ENCODE measurements at places on chromosomes 11 and 22. TPM values are rescaled to one million over a fixed set of nuclear protein-coding genes. Genes with fewer than 3 reads are reported as not detected.

Gene KCNQ1OT1
- total RNA-seq, result 3.6 TPM

Gene NF2
- total RNA-seq, result 21.4 TPM

Gene RFPL3
- total RNA-seq, result not detected

Gene GGTLC3
- total RNA-seq, result not detected

Gene ARL14EP
- total RNA-seq, result 12.5 TPM

- no peaks in the 10 kb centered on the region for H3K36me3 ChIP-seq
- peak overlapping the region; percentile 36 for H3K27ac ChIP-seq
- H3K27me3 ChIP-seq, result no peaks in the 10 kb centered on the region
- DNase-seq, result no peak
- no peaks in the 10 kb centered on the region for H3K4me1 ChIP-seq
Measured at GRCh38 chr11:60184824-60185511, 2.1 kb upstream of the MS4A6A start.

GRCh38 chr11:96388891-96389719 is 607 bp downstream of the CCDC82 start:
- peak overlapping the region; percentile 80 for H3K27ac ChIP-seq
- no peaks in the 10 kb centered on the region for H3K36me3 ChIP-seq
- peak overlapping the region; percentile 72 for H3K4me3 ChIP-seq
- peaks cover 24% of the 10 kb centered on the region for H3K4me1 ChIP-seq

- no peak overlapping the region for H3K27ac ChIP-seq
- no peaks in the 10 kb centered on the region for H3K36me3 ChIP-seq
- DNase-seq, result peak; percentile 18
- no peak overlapping the region for H3K4me3 ChIP-seq
- H3K4me1 ChIP-seq, result peaks cover 24% of the 10 kb centered on the region
Measured at GRCh38 chr22:21837248-21837979, 30.0 kb downstream of the MAPK1 start.

- peaks cover 92% of the 10 kb centered on the region for H3K4me1 ChIP-seq
- no peaks in the 10 kb centered on the region for H3K36me3 ChIP-seq
- DNase-seq, result peak; percentile 57
- no peak overlapping the region for H3K4me3 ChIP-seq
- no peaks in the 10 kb centered on the region for H3K27me3 ChIP-seq
Measured at GRCh38 chr22:36379593-36380361, 8.0 kb downstream of the MYH9 start.

DNA sequence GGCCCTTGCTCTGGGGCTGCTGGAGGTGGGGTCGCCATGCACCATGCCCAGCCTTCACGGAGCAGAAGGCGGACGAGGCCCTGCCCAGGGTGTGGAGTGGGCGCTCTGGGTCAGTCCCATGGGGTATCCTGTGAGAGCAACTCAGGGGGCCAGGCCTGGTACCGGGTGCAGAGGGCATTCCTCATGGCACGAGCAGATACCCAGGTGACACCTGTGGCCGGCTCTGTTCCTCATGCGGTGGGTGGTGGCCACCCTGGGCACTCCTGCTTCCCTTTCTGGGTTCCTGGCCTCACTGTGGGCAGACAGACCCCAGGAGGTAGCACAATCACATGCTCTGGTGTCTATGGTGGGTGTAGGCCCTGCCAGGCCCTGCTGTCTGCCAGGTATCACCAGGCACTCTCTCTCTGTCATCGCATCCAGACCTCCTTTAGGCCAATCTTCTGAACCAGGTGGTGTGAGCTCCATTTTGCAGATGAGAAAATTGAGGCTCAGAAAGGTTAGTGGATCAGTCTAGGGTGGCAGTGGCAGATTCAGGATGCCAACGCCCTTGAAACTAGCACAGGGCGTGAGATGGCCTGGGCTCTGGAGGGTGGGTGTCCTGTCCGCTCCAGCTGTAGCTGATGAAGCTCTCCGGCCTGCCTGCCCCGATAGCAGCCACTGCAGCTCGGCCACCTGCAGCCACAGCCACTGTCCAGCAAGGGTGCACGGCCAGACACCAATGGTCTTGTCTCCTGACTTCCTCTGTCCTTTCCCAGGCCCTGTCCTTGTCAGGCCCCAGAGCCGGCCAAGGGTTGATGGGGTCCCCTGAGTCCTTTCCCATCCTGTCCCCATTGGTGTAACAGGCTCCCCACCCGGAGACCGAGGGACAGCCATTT is 15.1 kb downstream of the DGKZ start:
- H3K36me3 ChIP-seq, result no peaks in the 10 kb centered on the region
- no peak overlapping the region for H3K27ac ChIP-seq
- no peak for DNase-seq
- H3K4me1 ChIP-seq, result peaks cover 48% of the 10 kb centered on the region

- DNase-seq, result no peak
- no peaks in the 10 kb centered on the region for H3K27me3 ChIP-seq
- no peak overlapping the region for H3K27ac ChIP-seq
- no peak overlapping the region for H3K4me3 ChIP-seq
Measured at GRCh38 chr11:4102711-4103110, 8.1 kb downstream of the RRM1 start.

- H3K27ac ChIP-seq, result no peak overlapping the region
- H3K36me3 ChIP-seq, result no peaks in the 10 kb centered on the region
- no peak overlapping the region for H3K4me3 ChIP-seq
- no peak for DNase-seq
- H3K4me1 ChIP-seq, result peaks cover 17% of the 10 kb centered on the region
- peaks cover 37% of the 10 kb centered on the region for H3K27me3 ChIP-seq
Measured at GRCh38 chr11:20155683-20156279, 4.5 kb downstream of the DBX1 start.

- peaks cover 58% of the 10 kb centered on the region for H3K4me1 ChIP-seq
- DNase-seq, result peak; percentile 96
Measured at GRCh38 chr11:6606471-6607189, 3.1 kb downstream of the ILK start.

- no peaks in the 10 kb centered on the region for H3K27me3 ChIP-seq
- no peak overlapping the region for H3K4me3 ChIP-seq
- no peak overlapping the region for H3K27ac ChIP-seq
- DNase-seq, result peak; percentile 60
- no peaks in the 10 kb centered on the region for H3K4me1 ChIP-seq
- H3K36me3 ChIP-seq, result no peaks in the 10 kb centered on the region
Measured at GRCh38 chr11:131246663-131247062, 123.8 kb upstream of the NTM start.

DNA sequence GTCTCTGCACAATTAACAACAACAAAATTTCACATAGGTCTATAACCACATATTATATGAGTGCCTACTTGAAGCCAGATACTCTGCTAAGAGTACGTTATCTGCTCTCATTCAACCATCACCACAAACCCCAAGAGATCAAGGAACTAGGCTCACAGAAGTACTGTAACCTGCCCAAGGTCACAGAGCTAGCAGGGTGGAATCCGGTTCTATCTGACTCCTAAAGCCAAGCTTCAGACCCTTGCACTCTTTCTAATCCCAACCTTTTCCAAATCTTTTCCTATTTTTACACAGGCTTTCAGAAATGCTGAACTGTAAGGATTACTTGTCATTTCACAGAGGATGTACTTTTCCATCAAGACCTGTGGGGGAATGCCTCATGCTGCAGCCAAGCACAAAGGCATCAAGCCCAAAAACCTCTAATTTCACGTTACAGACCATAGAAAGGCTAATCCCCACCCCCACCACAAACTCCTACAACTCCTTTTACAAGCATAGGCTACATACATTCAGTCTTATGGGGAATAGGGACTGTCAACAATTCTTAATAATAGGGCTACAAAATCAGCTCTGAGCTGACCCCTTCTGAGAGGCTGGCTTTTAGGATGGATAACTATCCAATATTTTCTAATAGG is 927 bp downstream of the PRCP start:
- no peaks in the 10 kb centered on the region for H3K36me3 ChIP-seq
- H3K27ac ChIP-seq, result no peak overlapping the region
- no peak for DNase-seq
- no peaks in the 10 kb centered on the region for H3K27me3 ChIP-seq
- H3K4me3 ChIP-seq, result no peak overlapping the region

DNA sequence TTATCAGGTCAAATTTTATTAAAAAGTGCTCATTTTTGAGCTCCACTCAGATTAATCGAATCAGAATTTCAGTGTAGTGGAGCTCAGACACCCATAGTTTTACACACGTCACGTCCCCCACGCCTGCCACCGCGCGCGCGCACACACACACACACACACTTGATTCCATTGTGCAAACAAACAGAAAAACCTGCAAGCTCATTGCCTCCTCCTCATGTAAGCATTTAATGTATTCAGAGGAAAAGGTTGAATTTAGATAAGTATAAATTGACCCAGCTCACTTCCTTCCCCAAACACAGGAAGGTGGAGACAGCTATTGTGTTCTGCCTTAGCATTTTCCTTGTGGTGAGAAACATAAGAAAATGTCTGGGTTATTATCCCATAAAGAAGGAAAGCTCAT is 336.7 kb downstream of the LUZP2 start:
- no peaks in the 10 kb centered on the region for H3K27me3 ChIP-seq
- no peak overlapping the region for H3K4me3 ChIP-seq
- no peak for DNase-seq
- H3K27ac ChIP-seq, result no peak overlapping the region
- peaks cover 9% of the 10 kb centered on the region for H3K4me1 ChIP-seq
- no peaks in the 10 kb centered on the region for H3K36me3 ChIP-seq

DNA sequence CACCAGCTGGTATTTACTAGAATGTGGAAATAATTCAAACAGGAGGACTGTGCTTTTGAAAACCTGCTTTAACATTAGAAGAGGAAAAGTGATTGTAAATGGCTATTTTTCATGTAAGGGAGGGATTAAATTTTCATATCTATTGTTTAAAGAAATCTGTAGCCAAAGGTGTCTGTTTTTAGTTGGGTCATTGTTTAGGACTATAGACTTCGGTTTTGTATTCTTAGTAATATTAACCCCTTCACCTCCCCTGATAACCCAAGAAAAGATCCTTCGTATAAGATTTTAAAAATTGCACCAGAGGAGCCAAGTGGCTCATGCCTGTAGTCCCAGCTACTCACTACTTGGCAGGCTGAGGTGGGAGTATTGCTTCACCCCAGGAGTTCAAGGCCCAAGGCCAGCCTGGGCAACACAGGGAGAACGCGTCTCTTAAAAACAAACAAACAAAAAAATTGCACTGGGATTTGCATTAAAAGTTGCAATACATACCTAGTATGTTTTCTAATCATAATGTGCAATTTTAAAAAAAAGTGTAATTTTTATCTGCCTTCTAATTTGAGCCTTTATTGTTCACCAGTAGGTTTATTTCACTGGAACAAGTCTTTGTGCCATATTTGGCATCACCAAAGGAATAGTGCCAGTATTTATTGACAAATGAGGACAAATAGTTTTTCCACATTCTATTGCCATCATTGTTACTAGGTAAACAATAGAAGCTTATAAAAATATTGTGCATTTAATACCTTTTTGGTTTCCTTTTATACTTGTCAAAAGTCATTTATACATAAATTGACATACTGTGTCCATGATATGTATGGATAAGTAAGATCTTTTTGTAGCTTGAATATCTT is 34.3 kb downstream of the MTMR3 start:
- no peak overlapping the region for H3K27ac ChIP-seq
- peaks cover 38% of the 10 kb centered on the region for H3K4me1 ChIP-seq
- H3K27me3 ChIP-seq, result no peaks in the 10 kb centered on the region
- H3K4me3 ChIP-seq, result no peak overlapping the region
- DNase-seq, result peak; percentile 58
- H3K36me3 ChIP-seq, result no peaks in the 10 kb centered on the region

GRCh38 chr11:124669193-124669592 is 4.3 kb downstream of the SIAE start:
- no peaks in the 10 kb centered on the region for H3K27me3 ChIP-seq
- no peak overlapping the region for H3K27ac ChIP-seq
- peaks cover 10% of the 10 kb centered on the region for H3K4me1 ChIP-seq
- DNase-seq, result peak; percentile 32

GRCh38 chr11:69192301-69192721 is 36.6 kb downstream of the SMIM38 start:
- no peaks in the 10 kb centered on the region for H3K27me3 ChIP-seq
- H3K36me3 ChIP-seq, result no peaks in the 10 kb centered on the region
- peaks cover 11% of the 10 kb centered on the region for H3K4me1 ChIP-seq
- no peak overlapping the region for H3K27ac ChIP-seq
- DNase-seq, result peak; percentile 15

- no peaks in the 10 kb centered on the region for H3K36me3 ChIP-seq
- peaks cover 20% of the 10 kb centered on the region for H3K4me1 ChIP-seq
- no peak overlapping the region for H3K4me3 ChIP-seq
- no peaks in the 10 kb centered on the region for H3K27me3 ChIP-seq
Measured at GRCh38 chr22:25153961-25154666, 45.5 kb upstream of the CRYBB3 start.

- no peak for DNase-seq
- H3K27ac ChIP-seq, result peak within 1 kb of the TSS; percentile 99
- no peaks in the 10 kb centered on the region for H3K27me3 ChIP-seq
- peak within 1 kb of the TSS; percentile 69 for H3K4me3 ChIP-seq
Measured at GRCh38 chr11:95066716-95067038, at the start of gene SRSF8. Gene SRSF8 (plus strand): TSS chr11:95066919. CDS start chr11:95067227, 308 bp downstream.

DNA sequence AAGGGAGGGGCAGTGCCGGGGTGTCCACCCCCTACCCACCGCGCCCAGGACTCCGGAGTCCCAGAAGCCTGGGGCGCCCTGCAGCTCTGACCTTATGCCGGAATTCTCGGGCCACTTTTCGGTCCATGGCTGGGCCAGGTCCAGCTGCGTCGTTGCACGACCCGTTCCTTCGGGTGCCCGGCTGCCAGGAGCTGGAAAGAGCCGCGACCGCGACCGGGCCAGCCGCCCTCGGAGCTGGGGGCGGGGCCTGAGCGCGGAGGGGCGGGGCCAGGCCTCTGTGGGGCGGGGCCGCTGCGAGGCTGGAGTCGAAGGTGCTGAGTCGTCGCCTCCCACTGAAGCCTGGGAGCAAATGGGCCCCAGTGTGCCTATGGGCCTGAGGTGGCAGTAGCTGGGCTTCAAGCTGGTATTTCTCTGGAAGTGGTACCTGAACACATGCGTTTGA is at the start of gene USH1C:
Gene USH1C (minus strand): TSS at position 236 of the 442 bp plus-strand sequence. CDS start 109 bp downstream, at position 127.
- H3K36me3 ChIP-seq, result no peaks in the 10 kb centered on the region
- no peak within 1 kb of the TSS for H3K27ac ChIP-seq
- no peak within 1 kb of the TSS for H3K4me3 ChIP-seq
- peaks cover 26% of the 10 kb centered on the region for H3K4me1 ChIP-seq
- peak; percentile 43 for DNase-seq

GRCh38 chr22:37525073-37525745 is 6.0 kb upstream of the CARD10 start:
- peaks cover 4% of the 10 kb centered on the region for H3K4me1 ChIP-seq
- H3K27ac ChIP-seq, result no peak overlapping the region
- no peaks in the 10 kb centered on the region for H3K27me3 ChIP-seq

DNA sequence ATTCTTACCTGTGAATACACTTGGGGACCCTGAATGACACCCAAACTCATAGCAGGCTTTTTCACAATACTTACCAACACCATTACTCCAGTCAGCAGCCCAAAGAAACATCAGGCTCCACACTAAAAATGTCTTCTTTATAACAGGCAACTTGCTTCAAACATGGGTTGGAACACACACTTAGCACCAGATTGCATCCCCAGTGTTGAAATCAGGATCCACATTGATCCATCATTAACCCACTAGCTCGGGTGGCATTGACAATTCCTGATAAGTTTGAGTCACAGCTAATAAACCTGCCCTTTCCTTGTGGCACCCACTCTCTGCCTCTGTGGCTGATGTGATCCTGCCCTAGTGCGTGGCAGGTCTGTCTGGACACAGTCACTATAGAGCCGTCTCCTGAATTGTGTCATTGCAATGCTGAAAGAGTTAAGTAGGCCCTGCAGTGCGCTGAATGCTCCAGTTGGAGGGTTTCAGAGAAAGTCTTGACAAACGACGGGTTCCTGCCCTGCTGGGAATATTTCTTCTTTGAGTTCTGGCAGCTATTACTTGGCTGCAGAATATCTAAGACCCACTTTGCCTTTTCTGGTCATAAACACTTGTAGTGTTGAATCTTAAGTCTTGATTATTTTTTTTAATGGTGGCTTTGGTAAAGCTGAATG is 19.6 kb upstream of the C11orf96 start:
- H3K27ac ChIP-seq, result no peak overlapping the region
- peaks cover 11% of the 10 kb centered on the region for H3K36me3 ChIP-seq
- H3K4me3 ChIP-seq, result no peak overlapping the region
- no peaks in the 10 kb centered on the region for H3K4me1 ChIP-seq
- no peak for DNase-seq

Data from body of pancreas (tissue), 4 donors.